WTC11 (cell line): ENCODE measurements at places on chromosomes 7 and 10.

GRCh38 chr7:82162289-82162688 is 281.3 kb downstream of the CACNA2D1 start:
- no peak for DNase-seq

DNA sequence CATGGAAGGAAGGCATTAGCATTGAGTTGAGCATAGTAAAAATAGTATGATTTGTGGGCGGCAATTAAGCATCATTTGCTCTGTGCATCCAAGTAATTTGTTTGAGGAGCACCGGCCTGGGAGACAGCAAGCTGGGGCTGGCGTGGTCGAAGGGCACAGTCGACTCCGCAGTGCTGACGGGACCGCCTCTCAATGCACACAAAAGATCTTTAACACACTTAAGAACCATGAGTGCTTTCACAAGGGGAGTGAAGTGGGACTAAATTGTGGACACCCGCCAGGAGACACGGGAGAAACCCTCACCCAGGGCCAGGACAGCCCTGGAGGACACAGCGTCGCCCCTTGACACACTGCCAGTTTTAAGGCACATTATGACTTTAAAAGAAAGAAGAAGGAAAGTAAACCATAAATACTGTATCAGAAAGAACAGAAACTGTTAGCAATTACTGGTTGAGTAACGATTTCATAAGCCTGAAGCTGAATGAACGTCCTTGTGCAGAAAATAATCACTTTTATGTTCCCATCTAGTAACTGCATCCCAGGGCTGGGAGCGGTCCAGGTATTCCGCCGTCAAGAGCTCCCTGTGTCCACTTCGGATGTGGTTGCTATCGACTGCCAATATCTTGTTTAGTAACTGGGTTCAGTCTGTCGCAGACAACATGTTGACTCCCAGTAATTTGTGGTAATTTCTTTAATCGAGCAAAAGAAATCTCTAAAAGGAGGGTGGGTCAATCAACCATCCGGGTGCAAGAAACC is 102.1 kb downstream of the EBF3 start:
- no peak for DNase-seq

- no peak for DNase-seq
These were observed 57.3 kb downstream of the MAPK8 start for GRCh38 chr10:48363617-48364355.

DNA sequence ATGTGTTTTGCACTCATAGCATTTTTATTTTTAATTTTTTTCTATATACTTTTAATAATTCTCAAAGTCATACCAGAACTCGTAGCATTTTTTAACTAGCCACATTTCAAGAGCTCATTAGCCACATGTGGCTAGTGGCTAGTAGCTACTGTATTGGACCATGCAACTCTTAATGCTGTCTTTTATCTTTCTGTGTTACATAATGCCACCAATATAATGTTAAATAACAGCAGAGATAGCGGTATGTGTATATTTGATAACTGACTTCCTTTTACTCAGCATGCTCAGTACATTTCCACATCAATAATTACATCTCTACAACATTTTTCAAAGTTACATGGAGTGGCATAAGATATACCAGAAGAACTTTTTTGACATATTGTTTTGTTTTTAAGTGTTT is 91.4 kb downstream of the CDK13 start:
- DNase-seq: no peak

DNA sequence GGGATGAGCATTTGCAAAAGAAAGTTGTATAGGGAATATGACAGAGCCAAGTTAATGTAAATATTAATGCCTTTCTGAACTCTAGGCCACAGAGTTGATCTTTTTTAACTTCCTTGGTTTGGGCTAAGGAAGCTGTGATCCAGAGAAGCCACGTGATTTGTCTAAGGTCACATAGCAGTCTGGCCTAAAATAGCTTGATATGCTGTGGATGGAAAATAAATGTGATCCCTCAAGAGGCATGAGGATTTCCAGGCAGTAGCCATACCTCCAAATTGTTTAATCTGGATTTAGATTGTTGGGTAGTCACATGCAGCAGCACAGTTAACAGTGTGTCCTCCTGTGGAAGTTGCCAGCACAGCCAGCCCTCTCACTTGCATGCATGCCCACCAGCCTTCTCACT is 165.7 kb upstream of the LANCL2 start:
- no peak for DNase-seq

DNA sequence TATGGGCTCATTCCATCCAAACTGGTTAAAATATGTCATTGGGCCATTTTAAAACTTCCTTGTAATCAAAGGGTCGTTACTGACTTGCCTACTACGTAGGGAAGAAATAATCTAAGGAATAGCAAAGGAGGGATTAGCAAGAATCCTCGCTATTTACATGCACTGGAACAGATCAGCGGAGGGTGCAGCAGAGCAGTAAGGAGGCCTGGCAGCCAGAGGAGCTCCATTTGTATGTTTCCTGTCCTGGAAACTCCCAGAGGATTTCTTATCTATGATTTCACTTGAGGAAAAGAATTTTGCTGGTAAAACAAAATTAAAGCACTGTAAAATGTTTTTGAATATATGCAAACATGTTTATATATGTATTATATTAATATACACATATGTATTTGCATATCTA is 107.3 kb downstream of the TPK1 start:
- DNase-seq: no peak

DNA sequence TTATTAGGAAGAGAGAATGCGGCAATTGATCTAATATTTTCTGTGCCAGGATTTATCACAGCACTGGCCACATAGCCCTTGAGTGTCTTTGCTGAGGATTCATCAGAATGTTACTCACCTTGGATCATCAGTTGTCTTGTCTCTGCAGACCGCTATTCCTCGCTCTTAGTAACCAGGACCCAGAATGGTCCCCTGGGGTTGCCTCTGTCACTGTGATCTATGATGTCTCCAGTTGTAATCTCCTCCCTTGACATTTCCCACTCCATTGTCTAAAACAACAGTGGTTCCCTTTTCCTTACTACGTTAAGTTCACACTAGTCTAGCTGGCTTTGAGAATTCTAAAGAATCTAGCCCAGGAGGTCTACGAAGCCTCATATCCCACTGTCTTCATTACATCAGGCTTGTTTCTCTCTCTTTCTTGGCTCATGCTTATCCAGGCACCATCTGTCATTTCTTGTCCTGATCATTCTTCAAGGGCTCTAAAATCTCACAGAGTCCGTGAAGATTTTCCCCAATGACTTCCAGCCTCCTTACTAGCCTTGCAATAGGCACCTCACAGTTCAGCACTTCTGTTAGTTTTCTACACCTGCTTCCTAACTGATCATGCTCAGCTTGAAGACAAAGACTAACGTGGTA is 125.8 kb downstream of the CUBN start:
- DNase-seq: no peak

GRCh38 chr7:158613481-158613880 is 25.9 kb upstream of the PTPRN2 start:
- DNase-seq: no peak
